Colonic mucosa (tissue), 4 donors: ENCODE measurements at places on chromosomes 11 and 22.

DNA sequence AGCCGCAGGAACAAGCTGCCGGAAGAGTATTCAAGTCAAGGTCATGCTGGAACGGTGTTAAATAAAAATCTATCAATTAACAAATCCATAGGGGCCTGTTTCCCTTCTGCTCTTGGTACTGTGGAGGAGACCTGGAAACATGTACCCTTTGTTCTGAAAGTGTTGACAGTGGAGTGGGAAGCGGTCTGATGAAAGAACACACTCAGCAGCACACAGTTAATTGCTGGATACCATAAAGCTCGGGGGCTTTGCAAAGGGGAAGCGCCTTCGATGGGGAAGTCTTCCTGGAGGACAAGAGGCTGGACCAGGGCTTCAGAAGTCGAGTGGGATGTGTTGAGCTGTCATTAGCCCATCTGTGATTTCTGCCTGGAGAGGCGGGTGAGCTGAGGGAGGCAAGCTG is 112.5 kb upstream of the CLPB start:
- no peak for DNase-seq

- DNase-seq, result no peak
These were observed 57.3 kb downstream of the ELMOD1 start for GRCh38 chr11:107648242-107648641.

DNA sequence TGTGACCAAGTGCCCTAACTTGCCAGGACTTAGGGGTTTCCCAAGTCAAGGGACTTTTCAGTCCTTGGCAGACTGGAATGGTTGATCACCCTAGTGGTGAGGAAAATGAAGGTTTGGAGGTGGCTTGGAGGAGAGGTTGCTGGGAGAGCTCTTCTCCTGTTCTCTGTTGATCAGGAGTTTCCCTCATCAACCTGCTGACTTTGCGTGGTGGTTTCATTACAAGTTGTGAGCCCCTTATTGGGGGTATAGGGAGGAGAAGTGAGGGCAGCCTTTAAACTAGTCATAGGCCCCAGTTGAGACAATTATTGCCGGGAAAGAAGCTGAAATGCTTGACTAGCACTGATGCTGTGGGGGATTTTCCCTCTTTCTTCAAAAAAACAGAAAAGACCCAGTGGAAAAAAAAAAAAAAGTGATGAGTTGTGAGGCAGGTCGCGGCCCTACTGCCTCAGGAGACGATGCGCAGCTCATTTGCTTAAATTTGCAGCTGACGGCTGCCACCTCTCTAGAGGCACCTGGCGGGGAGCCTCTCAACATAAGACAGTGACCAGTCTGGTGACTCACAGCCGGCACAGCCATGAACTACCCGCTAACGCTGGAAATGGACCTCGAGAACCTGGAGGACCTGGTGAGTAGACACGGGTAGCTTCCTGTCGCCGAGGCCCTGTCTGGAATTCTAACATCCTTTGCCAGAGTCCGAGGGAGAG is at the start of gene CXCR5:
TSS of gene CXCR5 (plus strand) at position 525 of the 704 bp plus-strand sequence. CDS start at position 575, 50 bp downstream.
- no peak for DNase-seq

- DNase-seq, result no peak
These were observed 81.9 kb upstream of the PGR start for GRCh38 chr11:101211407-101211975.

- no peak for DNase-seq
These were observed 77.3 kb downstream of the ARHGEF12 start for GRCh38 chr11:120413480-120413879.
